ENCODE measurements at places on chromosomes 2 and 18.

DNA sequence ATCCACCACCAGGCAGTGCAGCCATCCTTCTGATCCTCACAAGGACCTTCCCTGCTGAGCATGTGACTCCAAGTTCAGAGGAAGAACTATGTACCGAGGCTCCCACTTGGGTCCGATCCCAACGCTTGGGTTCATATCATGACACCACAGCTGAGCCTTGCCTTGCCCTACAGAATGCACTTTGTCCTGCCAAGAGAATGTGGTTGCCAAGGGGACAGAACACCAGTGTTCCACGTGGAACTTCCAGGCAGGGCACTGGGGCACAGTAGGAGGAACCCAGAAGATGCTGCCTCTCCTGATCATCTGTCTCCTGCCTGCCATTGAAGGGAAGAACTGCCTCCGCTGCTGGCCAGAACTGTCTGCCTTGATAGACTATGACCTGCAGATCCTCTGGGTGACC lies at the start of gene TEX51:
Gene TEX51 (plus strand): TSS at position 255 of the 400 bp plus-strand sequence. CDS start 29 bp downstream, at position 284.
- no peak for DNase-seq

DNA sequence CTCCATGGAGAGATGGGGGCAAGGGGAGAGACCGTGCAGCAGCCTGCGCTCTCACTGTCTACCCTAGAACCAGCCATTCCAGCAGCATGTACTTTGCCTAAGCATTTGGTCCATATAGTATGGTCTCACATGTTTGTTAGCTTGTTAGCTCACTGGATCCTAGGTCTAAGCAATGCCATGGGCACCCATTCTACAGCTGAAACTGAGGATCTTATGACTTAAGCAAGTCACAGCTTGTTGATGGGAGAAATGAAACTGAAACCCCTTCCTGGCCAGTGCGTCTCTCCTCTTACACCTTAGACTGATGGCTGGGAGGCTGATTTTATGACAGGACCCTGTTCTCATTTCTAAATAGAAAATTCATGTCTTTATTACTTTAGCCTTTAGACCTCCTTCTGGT lies 90.1 kb downstream of the EPAS1 start:
- DNase-seq, result no peak

DNA sequence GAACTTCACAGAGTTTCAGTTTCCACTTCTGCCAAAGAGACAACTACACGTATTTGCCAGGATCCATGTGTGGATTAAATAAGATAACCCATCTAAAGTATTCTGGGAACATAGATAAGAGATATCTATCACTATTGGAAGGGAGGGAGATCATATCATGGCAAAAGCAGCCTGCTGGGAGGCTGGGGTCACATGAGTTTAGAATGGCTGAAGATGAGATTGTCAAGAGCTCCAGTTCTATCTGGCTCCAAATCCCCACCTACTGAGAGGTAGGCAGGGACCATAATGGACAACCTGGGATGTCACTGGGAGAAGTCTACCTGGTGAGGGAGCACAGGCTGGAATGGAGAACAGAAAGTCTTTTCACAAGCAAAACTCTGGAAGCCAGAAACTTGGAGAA lies 192.6 kb upstream of the ST6GAL2 start:
- DNase-seq, result no peak

DNA sequence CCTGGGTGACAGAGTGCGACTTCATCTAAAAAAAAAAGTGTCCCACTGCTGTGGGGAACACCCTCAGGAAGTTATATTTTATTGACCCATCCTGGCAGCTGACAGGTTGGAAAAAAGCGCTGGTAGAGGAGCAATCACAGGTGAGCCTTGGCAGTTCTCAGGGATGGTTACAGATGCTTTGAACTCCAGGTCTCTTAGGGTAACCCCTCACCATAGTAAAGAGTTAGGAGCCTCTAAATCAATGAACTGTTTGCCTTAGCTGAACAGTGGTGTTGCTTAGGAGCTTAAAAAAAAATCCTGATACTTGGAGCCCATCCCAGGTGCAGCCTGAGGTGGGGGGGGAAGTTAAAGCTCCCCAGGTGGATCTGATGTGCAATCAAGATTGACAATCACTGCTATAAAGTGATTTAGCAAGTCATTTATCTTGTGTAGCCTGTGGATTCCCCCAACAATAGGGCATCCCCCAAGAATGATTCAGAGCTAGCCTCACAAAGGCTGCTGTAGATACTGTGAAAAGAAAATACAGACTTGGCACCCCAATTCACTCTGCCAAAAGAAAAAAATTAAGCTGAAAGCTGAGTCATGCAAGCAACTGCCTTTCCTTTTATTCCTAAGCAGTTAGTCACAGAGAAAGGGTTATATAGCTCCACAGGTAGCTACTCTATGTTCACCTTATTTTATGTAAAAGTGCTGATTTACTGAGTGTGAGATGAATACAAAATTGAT lies 14.8 kb downstream of the SLC16A14 start:
- no peak for DNase-seq

- DNase-seq, result no peak
Measured at GRCh38 chr2:216047397-216047796, 34.0 kb upstream of the MREG start.

DNA sequence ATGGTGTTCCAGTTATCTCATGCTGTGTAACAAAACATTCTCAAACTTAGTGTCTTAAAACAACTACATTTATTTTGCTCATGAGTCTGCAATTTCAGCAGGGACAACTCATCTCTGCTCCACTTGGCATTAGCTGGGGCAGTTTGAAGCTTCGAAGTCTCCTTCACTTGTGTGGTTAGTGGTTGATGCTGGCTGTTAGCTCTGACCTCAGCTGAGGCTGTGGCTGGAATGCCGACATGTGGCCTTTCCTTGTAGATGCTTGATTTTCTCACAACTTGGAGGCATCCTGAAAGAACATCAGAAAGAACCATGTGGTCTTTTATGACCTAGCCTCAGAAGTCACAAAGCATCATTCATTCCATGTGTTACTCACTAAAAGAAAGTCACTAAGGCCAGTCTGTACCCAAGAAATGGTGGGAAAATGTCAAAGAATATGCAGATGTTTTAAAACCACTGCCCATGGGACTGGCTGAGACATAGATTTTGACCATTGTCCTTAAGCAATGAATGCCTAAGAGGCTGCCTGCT lies 3.8 kb upstream of the TMSB10 start:
- no peak for DNase-seq

- peak; percentile 89 for DNase-seq
Measured at GRCh38 chr2:170950221-170950761, 21.2 kb downstream of the GORASP2 start.

- no peak for DNase-seq
Measured at GRCh38 chr2:189580658-189581353, at the start of gene SLC40A1. Gene SLC40A1 (minus strand): TSS chr2:189580786. CDS start chr2:189580460, 326 bp downstream.

DNA sequence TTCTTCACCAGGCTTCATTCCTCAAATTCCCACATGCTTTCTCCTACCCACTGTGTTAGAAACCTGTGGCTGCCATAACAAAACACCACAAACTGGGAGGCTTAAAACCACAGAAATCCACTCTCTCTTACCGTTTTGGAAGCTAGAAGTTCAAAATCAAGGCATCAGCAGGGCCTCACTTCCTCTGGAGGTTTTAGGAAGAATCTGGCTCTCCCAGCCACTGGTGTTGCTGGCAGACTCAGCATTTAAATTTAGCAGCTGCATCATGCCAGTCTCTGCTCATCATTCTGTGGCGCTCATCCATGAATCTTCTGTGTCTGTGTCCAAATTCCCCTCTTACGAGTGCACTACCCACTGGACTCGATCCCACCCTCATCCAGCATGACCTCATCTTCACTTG lies 248.5 kb downstream of the ZNF516 start:
- no peak for DNase-seq
